Esophagus squamous epithelium (tissue), 5 donors: ENCODE measurements at places on chromosomes 2 and 18.

DNA sequence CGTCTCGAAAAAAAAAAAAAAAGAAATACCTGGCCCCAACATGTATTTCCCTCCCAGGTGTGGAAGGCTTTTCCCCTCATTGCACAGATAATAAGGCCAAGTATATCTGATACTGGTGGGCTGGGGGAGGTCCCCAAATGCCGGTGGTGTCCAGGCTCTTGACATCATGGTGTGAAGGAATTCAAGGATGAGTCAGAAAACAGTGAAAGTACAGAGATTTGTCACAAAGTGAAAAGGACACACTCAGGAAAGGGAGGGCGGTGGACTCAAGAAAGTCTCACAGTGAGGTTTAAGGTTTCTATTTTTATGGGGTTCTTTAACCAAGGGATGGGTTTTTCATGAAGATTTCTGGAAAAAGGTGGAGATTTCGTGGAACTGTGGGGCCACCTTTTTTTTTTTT is 37.8 kb upstream of the FZD5 start:
- no peak overlapping the region for H3K4me3 ChIP-seq
- H3K36me3 ChIP-seq = no peaks in the 10 kb centered on the region
- peaks cover 56% of the 10 kb centered on the region for H3K4me1 ChIP-seq

DNA sequence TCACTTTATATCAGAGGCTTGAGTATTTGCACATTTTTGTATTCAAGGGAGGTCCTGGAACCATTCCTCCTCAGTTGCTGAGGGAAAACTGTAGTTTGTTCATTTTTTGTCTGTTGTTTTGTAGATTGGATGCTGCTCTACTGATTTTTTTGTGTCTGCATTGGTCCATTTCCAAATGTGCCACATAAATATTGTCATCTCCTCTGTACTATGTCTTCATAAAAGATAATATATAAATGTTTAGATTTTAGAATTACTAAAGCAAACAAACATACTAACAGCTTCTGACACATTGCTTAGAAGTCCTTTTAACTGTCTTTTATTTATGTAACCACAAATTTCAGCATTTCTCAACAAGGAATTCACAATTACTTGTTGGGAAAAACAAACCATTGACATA is 356.8 kb downstream of the PLCL1 start:
- H3K4me3 ChIP-seq = no peak overlapping the region
- H3K36me3 ChIP-seq = no peaks in the 10 kb centered on the region
- H3K4me1 ChIP-seq = no peaks in the 10 kb centered on the region
- no peak for DNase-seq
- no peaks in the 10 kb centered on the region for H3K27me3 ChIP-seq

DNA sequence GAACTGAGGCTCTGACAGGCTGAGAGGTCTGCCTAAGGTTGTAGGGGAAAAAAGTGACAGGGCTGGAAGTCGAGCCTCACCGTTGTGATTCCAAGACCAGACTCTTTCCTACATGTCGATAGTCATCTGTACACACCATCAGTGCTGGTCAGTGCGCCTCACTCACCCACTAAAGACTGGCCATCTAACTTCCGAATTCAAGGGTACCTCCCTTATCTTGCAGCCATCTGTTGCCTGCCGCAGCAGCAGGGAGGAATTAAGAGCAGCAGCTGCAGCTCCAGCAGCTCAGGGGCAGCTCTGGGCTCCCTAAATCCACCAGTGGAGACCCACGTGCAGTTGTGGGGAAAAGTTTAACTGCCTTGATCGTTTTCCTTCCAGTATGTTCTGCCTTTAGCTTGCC is 32.6 kb upstream of the GPR39 start:
- no peaks in the 10 kb centered on the region for H3K27me3 ChIP-seq
- H3K27ac ChIP-seq = no peak overlapping the region

DNA sequence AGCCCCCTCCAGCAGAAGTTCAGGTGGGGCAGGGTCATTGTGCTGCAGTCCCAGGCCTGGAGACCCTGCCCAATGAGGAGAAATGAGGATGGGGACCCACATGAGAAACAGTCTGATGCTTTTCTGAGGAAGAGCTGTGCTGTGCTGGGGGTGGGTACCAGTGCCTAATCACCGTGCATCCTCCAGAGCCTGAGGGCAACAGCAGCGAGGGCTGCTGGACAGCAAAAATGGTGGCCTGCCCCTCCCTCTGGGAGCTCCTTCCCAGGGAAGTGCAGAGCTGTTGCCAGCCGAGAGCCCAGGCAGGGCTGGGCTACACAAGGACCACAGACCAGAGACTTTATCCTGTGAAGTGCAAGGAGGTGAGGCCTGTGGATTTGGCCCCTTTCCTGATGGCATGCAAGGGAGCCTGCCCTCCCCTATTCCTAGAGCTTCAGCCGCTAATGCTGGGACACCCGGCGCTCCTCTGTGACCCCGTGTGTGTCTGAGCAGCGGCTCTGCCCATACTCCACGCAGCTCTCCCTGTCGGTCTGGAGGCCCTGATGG is 134.8 kb downstream of the DSEL start:
- no peaks in the 10 kb centered on the region for H3K36me3 ChIP-seq
- H3K4me1 ChIP-seq = no peaks in the 10 kb centered on the region
- DNase-seq = no peak
- no peak overlapping the region for H3K4me3 ChIP-seq

GRCh38 chr2:31831585-31831984 is 179.2 kb downstream of the MEMO1 start:
- H3K27ac ChIP-seq = no peak overlapping the region
- H3K4me3 ChIP-seq = no peak overlapping the region
- H3K36me3 ChIP-seq = no peaks in the 10 kb centered on the region
- no peaks in the 10 kb centered on the region for H3K27me3 ChIP-seq

- DNase-seq = no peak
- no peaks in the 10 kb centered on the region for H3K27me3 ChIP-seq
- H3K4me1 ChIP-seq = no peaks in the 10 kb centered on the region
These were observed 38.8 kb upstream of the SMAD7 start for GRCh38 chr18:48989304-48990303.

GRCh38 chr2:183117226-183117625 is 7.0 kb upstream of the NUP35 start:
- no peak overlapping the region for H3K4me3 ChIP-seq
- H3K27ac ChIP-seq = no peak overlapping the region
- DNase-seq = no peak
- no peaks in the 10 kb centered on the region for H3K36me3 ChIP-seq
- H3K27me3 ChIP-seq = no peaks in the 10 kb centered on the region

- no peak for DNase-seq
- no peak overlapping the region for H3K4me3 ChIP-seq
- H3K27me3 ChIP-seq = no peaks in the 10 kb centered on the region
- no peaks in the 10 kb centered on the region for H3K36me3 ChIP-seq
- no peaks in the 10 kb centered on the region for H3K4me1 ChIP-seq
These were observed 1082.4 kb downstream of the CNTNAP5 start for GRCh38 chr2:125107446-125107845.

DNA sequence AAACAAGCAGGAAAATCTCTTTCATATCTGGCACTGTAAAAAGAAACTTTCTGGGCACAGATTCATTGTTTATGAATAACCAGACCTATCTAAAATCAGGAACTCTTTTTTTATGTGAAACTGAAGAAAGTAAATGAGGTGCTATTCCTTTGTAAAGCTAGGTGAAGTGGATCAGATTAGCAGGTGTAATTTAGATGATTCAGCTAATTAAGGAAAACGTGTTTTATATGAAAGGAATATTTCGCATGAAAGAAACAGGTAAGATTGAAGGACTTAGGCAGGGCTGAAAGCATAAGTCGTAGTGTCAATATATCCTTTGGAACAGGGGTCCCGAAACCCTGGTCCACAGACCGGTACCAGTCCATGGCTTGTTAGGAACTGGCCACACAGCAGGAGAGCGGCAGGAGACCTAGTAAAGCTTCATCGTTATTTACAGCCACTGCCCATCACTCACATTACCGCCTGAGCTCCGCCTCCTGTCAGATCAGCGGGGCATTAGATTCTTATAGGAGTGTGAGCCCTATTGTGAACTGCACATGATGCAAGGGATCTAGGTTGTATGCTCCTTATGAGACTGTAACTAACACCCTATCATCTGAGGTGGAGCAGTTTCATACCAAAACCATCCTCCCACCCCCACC is 20.3 kb upstream of the XIRP2 start:
- no peaks in the 10 kb centered on the region for H3K27me3 ChIP-seq
- DNase-seq = no peak
- no peak overlapping the region for H3K27ac ChIP-seq
- no peak overlapping the region for H3K4me3 ChIP-seq
- H3K4me1 ChIP-seq = no peaks in the 10 kb centered on the region
- no peaks in the 10 kb centered on the region for H3K36me3 ChIP-seq

DNA sequence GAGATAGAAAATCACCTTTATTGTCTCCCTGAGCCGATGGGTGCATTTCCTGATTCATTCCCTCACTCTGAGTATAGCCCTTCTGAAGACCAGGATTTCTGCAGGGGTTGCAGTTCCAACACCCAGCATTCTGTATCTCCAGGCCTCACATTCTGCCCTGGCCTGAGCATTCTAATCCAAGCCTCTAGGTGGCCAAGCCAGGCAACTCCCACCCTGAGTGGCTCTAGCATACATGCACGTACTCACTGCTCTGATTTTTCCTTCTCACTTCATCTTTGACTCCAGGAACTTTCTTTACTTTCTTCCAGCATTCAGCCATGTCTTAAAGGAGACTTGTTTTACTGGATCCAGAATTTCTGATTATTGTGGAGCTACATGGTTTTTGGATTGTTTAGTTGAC is 100.7 kb upstream of the STK39 start:
- no peaks in the 10 kb centered on the region for H3K27me3 ChIP-seq
- H3K27ac ChIP-seq = no peak overlapping the region
- no peak overlapping the region for H3K4me3 ChIP-seq
- peaks cover 5% of the 10 kb centered on the region for H3K4me1 ChIP-seq
- H3K36me3 ChIP-seq = no peaks in the 10 kb centered on the region
- no peak for DNase-seq

DNA sequence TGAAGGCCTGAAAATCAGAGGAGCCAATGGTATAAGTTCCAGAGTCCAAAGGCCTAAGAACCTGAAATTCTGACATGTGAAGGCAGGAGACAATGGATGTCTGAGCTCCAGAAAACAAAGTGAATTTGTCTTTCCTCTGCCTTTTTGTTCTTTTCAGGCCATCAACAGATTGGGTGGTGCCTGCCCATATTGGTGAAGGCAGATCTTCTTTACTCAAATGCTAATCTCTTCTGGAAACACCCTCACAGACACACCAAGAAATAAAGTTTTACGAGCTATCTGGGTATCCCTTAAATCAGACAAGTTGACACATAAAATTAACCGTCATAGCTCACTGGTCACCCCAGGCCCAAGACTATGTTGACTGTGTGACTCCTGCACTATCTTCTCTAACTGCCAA is 163.8 kb upstream of the NCKAP5 start:
- no peaks in the 10 kb centered on the region for H3K4me1 ChIP-seq
- no peak overlapping the region for H3K27ac ChIP-seq
- no peaks in the 10 kb centered on the region for H3K36me3 ChIP-seq
- H3K27me3 ChIP-seq = no peaks in the 10 kb centered on the region

GRCh38 chr18:51614967-51615571 is 417.6 kb upstream of the MEX3C start:
- H3K36me3 ChIP-seq = no peaks in the 10 kb centered on the region
- peaks cover 10% of the 10 kb centered on the region for H3K4me1 ChIP-seq
- H3K4me3 ChIP-seq = no peak overlapping the region
- no peaks in the 10 kb centered on the region for H3K27me3 ChIP-seq

DNA sequence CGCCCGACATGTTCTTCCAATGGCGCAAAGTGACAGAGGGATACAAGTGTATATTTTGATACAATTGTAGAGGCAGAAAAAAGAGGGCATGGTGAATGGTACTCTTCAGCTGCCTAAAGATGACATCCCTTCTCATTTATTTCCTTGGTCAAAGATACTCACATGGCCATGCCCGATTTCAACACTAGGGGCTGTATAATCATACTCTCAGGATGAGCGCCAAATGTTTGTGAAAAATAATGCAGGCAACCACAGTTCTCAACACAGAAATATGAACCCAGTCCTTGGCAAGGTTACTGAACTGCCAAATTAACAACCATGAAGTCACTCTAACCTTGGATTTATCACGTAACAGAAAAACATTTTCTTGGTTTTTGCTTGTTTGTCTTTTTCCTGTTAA is 204.4 kb downstream of the CCDC102B start:
- H3K27me3 ChIP-seq = no peaks in the 10 kb centered on the region
- no peak overlapping the region for H3K27ac ChIP-seq
- H3K36me3 ChIP-seq = no peaks in the 10 kb centered on the region
- no peak overlapping the region for H3K4me3 ChIP-seq

GRCh38 chr2:57376985-57377384 is 669.6 kb upstream of the VRK2 start:
- no peaks in the 10 kb centered on the region for H3K27me3 ChIP-seq
- H3K27ac ChIP-seq = no peak overlapping the region
- no peaks in the 10 kb centered on the region for H3K4me1 ChIP-seq
- no peaks in the 10 kb centered on the region for H3K36me3 ChIP-seq

- H3K4me1 ChIP-seq = no peaks in the 10 kb centered on the region
- no peaks in the 10 kb centered on the region for H3K27me3 ChIP-seq
- DNase-seq = no peak
- peaks cover 5% of the 10 kb centered on the region for H3K36me3 ChIP-seq
- H3K27ac ChIP-seq = peak overlapping the region; percentile 90
These were observed 4.1 kb downstream of the DSG3 start for GRCh38 chr18:31451625-31452024.

DNA sequence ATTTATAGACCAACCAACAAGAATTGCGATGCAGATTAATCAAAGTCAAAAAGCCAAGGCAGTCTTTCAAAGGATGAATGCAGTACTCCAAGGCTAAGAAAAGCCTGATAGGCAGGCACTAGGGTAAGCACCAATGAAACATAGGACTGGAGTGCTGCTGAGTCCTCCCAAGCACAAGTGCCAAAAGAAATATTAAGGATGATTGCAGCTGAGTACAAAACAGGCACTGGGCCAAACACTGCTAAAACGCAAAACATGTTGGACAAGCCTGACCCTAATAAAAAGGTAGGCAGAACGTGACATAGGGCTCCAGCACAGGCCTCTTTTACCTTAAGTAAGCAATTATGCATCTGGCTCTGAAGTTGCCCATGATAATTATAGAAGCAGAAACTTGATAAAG is 160.1 kb upstream of the LRP1B start:
- H3K36me3 ChIP-seq = no peaks in the 10 kb centered on the region
- H3K27me3 ChIP-seq = no peaks in the 10 kb centered on the region
- no peaks in the 10 kb centered on the region for H3K4me1 ChIP-seq
- H3K4me3 ChIP-seq = no peak overlapping the region
- H3K27ac ChIP-seq = no peak overlapping the region
- DNase-seq = no peak

DNA sequence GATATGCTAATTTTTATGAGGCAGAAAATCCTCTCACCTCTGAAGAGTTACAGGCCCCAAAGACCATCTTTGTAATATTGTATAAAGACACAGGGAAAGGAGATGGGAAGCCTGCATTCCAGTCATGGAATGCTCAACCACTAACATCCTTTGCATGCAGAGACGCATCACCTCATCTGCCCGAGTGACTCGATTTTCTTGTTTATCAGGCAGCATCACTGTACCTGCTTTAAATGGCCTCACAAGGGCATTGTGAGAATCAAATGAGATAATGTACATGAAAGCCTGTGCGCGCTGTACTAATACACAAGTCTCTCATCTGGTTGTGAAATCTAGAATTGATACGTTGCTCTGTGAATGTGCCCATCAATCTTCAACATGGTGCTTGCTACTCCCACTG is 10.2 kb upstream of the TMEM247 start:
- H3K27me3 ChIP-seq = no peaks in the 10 kb centered on the region
- DNase-seq = no peak
- H3K4me1 ChIP-seq = peaks cover 4% of the 10 kb centered on the region
- no peaks in the 10 kb centered on the region for H3K36me3 ChIP-seq
- H3K4me3 ChIP-seq = no peak overlapping the region

- no peak overlapping the region for H3K4me3 ChIP-seq
- DNase-seq = no peak
- no peaks in the 10 kb centered on the region for H3K36me3 ChIP-seq
- H3K4me1 ChIP-seq = peaks cover 22% of the 10 kb centered on the region
- no peak overlapping the region for H3K27ac ChIP-seq
These were observed 149.4 kb upstream of the EPAS1 start for GRCh38 chr2:46147626-46148368.
